Activated CD8-positive, alpha-beta memory T cell treated with anti-CD3 and anti-CD28 coated beads for 4 hours (primary cell): ENCODE measurements at places on chromosomes 6 and 20.

DNA sequence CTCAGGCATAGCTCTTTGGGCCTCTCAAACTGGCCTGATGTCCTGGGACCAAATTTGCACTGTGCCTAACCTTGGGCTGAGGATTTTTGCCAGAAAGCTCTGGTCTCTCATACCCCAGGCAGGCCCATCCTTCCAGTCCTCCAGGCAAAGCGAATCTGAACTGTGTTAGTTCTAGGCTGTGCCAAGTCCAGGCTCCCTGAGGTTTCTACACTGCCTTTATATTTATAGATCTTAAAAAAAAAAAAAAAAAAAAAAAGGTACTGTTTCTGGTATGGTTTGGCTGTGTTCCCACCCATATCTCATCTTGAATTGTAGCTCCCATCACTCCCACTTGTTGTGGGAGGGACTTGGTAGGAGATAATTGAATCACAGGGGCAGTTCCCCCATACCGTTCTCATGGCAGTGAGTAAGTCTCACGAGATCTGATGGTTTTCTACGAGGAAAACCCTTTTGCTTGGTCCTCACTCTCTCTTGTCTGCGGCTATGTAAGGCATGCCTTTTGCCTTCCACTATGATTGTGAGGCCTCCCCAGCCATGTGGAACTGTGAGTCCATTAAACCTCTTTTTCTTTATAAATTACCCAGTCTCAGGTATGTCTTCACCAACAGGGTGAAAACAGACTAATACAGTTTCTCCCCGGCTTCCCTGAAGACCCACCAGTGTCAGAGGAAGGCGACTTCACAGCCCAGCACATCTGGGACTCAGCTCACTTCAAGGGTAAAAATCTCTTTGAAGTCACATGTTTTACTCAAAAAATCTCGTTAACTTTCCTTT is 39.0 kb upstream of the TBXT start:
- DNase-seq = no peak

GRCh38 chr6:111912904-111913303 is 39.7 kb upstream of the FYN start:
- DNase-seq = no peak

- DNase-seq = no peak
Measured at GRCh38 chr6:15389765-15390723, 144.2 kb downstream of the JARID2 start.

DNA sequence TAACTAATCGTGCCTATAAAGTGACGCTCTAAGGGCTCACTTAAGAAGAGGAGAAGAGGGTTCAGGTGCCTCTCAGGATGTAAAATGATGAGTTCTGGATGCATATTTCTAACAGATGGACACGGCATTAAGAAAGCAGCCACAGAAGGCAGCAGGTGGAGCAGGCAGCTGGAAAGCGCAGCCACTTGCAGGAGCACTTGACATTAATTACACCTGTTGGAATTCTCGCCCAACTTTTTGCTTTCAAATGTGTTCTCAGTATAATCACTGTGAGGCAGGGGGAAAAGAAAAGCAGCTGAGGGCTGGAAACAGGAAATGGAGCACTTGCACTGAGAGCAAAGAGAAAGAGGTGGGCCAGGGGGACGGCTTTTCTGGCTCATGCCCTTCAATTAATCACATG is 164.2 kb downstream of the NKAIN2 start:
- DNase-seq = no peak

DNA sequence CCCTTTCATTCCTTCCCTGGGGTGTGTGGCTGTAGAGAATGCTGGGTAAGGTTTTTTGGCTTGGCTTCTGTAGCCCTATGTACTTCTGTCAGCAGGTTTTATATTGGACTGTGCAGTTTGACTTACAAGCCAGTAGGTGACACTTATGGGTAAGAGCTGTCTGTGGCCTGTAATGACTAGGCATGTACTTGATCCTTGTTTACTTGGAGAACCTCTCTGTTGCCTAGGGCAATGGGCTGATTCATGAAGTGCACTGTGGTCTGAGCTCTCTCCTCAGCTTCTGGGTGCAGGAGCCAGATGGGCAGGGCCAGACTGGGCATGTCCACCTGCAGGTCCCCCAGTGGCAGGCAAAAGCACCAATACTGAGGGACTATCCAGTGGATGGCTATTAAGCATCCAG is 544.6 kb downstream of the ADGRB3 start:
- no peak for DNase-seq

- no peak for DNase-seq
Measured at GRCh38 chr6:145882121-145882531, 67.5 kb upstream of the FBXO30 start.
